ENCODE measurements at places on chromosomes 11 and 22. TPM values are rescaled to one million over a fixed set of nuclear protein-coding genes. Genes with fewer than 3 reads are reported as not detected.

SLC5A1 gene
- total RNA-seq: not detected

OR2D2 gene
- total RNA-seq: 0.18 TPM

BEST1 gene
- under 0.01 TPM for total RNA-seq

BTG4 gene
- not detected for total RNA-seq

TMEM126B gene
- total RNA-seq: 53.0 TPM
